Retinal pigment epithelial cell (primary cell): ENCODE measurements at places on chromosomes 12 and 14.

DNA sequence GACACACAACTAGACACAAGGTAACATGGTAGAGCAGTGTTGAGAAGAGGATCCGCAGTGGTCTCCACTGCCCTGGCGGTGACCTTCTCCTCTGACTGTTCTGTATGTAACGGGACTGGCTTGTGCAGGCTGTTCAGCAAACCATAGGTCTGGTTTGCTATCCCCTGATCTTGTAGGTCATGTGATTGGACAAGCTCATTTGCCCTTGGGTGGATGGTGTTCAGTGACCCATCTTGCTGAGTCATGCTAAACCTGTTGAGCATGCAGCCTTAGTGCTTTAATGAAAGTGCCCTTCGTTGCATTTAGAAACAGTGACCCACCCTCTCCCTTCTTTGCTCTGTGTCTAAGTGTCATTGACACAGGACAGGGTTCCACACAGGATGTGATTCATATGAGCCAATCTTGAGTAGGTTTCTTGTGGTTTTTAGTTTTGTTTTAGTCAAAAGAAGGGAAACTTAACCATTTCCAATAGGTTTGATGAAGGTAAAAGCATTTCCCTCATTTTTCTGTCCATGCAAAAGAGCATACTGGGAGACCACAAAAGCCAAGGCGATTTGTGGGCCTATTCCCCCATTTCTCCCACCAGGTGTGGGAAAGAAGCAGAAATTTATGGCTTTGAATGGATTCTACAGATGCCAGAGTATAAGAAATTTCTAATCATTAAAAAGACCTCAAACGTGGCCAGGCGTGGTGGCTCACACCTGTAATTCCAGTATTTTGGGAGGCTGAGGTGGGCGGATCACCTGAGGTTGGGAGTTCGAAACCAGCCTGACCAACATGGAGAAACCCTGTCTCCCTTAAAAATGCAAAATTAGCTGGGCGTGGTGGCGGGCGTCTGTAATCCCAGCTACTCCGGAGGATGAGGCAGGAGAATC is 32.6 kb upstream of the HIF1A start:
- no peak for DNase-seq

GRCh38 chr12:111126331-111126730 is 206.0 kb upstream of the MYL2 start:
- DNase-seq = no peak

DNA sequence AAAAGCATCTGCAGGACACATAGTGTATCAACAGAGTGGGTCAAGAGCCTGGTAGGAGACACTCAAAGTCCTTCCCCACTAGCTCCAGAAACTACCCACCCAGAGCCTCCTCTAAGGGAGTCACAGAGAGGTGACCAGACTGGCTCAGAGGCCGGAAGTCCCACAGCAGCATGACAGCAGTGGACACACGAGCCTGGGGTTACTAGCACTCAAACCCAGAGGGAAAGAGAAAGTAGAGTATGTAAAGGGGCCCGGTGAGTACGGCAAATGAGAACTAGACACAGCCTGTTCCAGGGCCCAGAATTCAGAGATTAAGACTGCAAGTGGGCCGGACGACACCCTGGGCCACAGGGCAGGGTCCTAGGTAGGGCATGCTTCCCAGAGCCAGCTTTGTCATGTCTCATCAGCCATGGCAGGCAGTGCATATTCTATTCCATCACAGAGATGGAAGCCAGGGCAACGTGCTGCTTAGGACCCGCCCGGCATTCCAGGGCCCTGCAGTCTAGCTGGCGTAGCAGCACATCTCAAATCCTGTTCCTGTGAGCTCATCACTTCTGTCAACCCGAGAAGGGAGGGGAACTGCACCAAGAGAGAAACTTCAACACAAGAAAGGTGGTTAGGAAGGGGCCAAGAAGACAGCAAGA is 4.2 kb downstream of the IFFO1 start:
- DNase-seq = no peak

- no peak for DNase-seq
Observed at GRCh38 chr12:127941332-127941731, 325.6 kb upstream of the TMEM132C start.

DNA sequence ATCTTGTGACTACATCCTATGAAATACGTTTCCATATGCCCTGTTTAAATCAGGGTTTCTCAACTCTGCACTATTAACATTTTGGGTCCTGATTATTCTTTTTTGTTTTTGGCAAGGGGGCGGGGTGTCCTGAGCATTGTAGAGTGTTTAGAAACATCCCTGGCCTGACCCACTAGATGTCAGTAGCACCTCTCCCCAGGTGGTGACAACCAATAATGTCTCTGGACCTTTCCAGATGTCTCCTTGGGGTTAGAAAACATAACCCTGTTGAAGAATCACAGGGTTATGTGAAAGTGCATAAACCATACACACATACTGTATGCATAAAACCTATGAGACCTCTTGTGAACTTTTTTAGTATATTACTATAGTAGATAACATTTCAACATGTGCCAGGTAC is 1.4 kb downstream of the ACAD10 start:
- no peak for DNase-seq

DNA sequence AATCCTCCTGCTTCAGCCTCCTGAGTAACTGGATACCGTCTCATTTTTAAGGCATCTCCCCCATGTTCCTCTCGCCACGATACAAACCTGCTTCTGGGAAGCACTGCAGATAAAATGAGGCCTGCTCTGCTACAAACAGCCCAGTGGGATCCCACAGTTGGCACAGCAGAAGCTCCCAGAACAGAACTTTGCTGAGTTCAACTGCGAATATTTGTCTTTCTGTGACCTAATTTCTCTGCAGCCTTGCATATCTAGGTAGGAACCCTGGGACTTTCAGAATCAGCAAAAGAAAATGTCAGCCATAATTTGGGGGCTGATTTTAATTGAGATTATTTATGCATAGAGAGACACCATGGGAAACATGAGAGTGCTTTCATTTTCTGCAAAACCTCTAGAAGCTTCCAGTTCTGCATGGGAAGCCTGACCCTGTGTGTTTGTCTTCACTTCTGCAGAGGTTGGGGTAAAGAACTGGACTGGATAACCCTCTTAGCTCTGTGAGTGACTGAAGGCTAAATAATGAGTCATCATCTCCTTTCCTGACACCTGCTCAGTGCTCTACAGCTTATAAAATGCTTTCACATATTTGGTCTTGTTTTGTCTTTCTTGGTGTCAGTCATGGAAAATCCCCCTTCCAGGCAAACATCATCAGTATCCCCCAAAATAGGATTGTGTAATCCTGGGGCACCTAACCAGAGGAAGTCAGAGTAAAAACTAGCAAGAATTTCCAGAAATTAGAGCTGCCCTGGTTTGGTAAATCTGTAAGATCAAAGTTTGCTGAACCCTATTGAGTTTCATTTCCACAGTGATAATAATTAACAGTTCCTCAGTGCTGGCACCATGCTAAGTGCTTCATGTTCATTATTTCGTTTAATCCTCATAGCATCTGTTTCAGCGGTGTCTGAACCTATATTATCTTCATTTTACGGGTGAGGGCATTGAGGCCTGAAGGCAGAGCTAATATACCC is 185.8 kb downstream of the SLC15A4 start:
- no peak for DNase-seq

- no peak for DNase-seq
Observed at GRCh38 chr12:56029666-56030293, 8.9 kb downstream of the IKZF4 start.
